Kidney (tissue), 22 donors: ENCODE measurements at places on chromosomes 16 and 17. TPM values are rescaled to one million over a fixed set of nuclear protein-coding genes. Genes with fewer than 3 reads are reported as not detected.

GRCh38 chr16:81817296-81817695, 38.2 kb downstream of the PLCG2 start:
- no peaks in the 10 kb centered on the region for H3K27me3 ChIP-seq
- H3K4me1 ChIP-seq, result no peaks in the 10 kb centered on the region
- no peaks in the 10 kb centered on the region for H3K36me3 ChIP-seq
- DNase-seq, result no peak
- H3K4me3 ChIP-seq, result no peak overlapping the region
- H3K27ac ChIP-seq, result no peak overlapping the region

GRCh38 chr17:34369571-34369970, 6.5 kb upstream of the CCL1 start:
- DNase-seq, result no peak
- H3K4me1 ChIP-seq, result no peaks in the 10 kb centered on the region
- H3K4me3 ChIP-seq, result no peak overlapping the region
- H3K27ac ChIP-seq, result no peak overlapping the region
- no peaks in the 10 kb centered on the region for H3K27me3 ChIP-seq
- H3K36me3 ChIP-seq, result no peaks in the 10 kb centered on the region

GRCh38 chr17:17722906-17723353, 41.7 kb downstream of the RAI1 start:
- H3K4me1 ChIP-seq, result no peaks in the 10 kb centered on the region
- H3K27me3 ChIP-seq, result no peaks in the 10 kb centered on the region
- no peak for DNase-seq
- no peaks in the 10 kb centered on the region for H3K36me3 ChIP-seq

GRCh38 chr16:64162613-64163375, 959.1 kb downstream of the CDH11 start:
- H3K4me1 ChIP-seq, result no peaks in the 10 kb centered on the region
- no peak overlapping the region for H3K4me3 ChIP-seq
- no peak overlapping the region for H3K27ac ChIP-seq
- no peaks in the 10 kb centered on the region for H3K27me3 ChIP-seq

- no peaks in the 10 kb centered on the region for H3K36me3 ChIP-seq
- H3K4me1 ChIP-seq, result no peaks in the 10 kb centered on the region
- H3K27me3 ChIP-seq, result no peaks in the 10 kb centered on the region
- DNase-seq, result no peak
- H3K4me3 ChIP-seq, result no peak overlapping the region
Observed at GRCh38 chr17:206941-207560, 25.6 kb upstream of the DOC2B start.

DNA sequence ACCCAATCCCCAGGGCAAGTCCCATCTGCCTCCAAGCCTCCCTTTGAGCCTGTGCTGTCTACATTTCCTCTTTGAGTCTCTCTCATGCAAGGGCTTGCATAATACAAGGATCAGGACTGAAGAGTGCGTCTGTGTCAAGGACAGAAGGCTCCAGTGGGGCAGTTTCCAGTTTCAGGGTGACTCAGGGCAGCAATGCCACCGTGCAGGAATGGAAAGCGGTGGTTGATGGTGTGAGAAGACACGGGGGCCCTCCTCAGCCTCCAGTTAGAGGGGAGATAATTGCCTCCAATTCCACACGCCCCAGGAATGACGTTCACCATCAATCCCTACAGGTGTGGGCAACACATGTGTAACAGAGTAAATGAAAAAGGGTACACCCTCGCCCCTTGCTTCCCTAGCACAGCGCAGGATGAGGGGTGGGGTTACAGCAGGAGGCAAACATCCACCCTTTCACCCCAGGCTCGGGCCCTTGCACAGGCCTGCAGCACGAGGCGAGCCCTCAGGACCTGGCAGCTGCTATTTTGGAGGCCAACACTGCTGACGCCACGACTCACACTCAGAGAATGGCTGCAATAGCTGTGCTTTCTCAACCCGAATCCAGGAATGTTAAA, 24.8 kb upstream of the SLC25A19 start:
- no peaks in the 10 kb centered on the region for H3K36me3 ChIP-seq
- H3K4me1 ChIP-seq, result peaks cover 4% of the 10 kb centered on the region
- H3K27ac ChIP-seq, result peak overlapping the region; percentile 47
- no peak for DNase-seq
- H3K4me3 ChIP-seq, result no peak overlapping the region

DNA sequence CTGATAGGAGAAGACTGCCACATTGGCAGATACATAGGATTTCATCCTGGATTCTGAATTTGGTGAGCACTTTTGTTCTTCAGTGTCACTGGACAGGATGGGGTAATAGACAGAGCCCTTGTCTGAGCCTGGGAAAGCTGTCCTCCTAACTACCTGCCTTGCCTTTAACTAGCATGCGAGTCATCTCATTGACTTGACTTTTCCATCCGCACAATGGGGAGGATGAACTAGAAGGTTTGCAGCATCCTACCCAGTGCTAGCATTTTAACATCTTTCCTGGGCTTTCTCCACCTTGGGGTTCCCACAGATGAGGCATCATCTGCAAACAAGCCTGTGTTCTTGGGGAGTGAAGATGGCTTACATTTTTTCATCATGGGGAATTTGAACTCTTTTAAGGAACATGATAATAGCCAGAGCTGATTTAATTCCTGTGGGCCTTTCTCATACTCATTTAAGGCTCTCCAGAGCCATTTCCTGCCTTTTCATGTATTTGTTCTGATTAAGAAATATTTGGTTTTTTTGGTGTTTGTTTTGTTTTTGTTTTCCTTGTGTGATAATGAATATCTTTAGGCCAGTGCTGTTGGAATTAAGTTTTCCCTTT, 139.5 kb downstream of the MSI2 start:
- no peak for DNase-seq
- peak overlapping the region; percentile 74 for H3K27ac ChIP-seq
- H3K36me3 ChIP-seq, result no peaks in the 10 kb centered on the region
- H3K27me3 ChIP-seq, result no peaks in the 10 kb centered on the region
- H3K4me1 ChIP-seq, result peaks cover 28% of the 10 kb centered on the region
- H3K4me3 ChIP-seq, result no peak overlapping the region

- no peaks in the 10 kb centered on the region for H3K4me1 ChIP-seq
- H3K27ac ChIP-seq, result no peak overlapping the region
- H3K4me3 ChIP-seq, result no peak overlapping the region
- no peak for DNase-seq
- no peaks in the 10 kb centered on the region for H3K27me3 ChIP-seq
Observed at GRCh38 chr16:9241177-9241576, 149.7 kb downstream of the HAPSTR1 start.

DNA sequence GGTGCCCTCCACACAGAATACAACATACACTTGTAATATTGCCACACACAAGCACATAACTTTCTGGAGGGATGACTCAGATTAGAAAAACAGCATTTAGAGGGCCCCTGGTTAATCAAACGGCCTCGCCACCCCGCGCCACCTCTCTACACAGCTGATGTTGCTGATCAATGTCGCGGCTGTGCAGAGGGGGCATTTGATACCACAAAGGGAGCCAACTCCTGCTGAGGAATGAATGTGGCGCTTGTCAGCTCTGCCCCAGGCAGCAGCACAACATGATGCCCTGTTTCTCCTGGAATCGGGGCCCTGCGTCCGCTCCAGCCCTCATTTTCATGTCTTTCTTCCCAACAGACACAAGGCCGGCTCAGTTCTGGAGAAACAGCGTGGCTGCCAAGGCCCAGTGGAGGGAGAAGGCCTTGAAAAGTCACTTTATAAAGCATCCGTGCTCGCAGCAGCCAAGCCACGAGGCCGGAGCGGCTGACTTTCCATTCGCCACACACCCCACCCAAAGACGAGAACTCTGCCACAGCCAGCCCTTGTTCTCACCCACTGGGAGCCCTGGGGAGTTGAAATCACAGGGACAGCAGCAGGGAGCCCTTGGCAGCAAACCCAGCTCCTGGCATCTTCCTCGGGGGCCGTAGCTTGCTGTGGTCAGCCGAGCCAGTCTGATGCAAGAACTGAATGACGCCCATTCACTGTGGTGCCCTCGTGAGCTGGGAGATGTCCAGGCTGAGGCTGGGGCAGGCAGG, 65.6 kb downstream of the XYLT1 start:
- no peaks in the 10 kb centered on the region for H3K27me3 ChIP-seq
- no peaks in the 10 kb centered on the region for H3K4me1 ChIP-seq
- no peak overlapping the region for H3K27ac ChIP-seq

DNA sequence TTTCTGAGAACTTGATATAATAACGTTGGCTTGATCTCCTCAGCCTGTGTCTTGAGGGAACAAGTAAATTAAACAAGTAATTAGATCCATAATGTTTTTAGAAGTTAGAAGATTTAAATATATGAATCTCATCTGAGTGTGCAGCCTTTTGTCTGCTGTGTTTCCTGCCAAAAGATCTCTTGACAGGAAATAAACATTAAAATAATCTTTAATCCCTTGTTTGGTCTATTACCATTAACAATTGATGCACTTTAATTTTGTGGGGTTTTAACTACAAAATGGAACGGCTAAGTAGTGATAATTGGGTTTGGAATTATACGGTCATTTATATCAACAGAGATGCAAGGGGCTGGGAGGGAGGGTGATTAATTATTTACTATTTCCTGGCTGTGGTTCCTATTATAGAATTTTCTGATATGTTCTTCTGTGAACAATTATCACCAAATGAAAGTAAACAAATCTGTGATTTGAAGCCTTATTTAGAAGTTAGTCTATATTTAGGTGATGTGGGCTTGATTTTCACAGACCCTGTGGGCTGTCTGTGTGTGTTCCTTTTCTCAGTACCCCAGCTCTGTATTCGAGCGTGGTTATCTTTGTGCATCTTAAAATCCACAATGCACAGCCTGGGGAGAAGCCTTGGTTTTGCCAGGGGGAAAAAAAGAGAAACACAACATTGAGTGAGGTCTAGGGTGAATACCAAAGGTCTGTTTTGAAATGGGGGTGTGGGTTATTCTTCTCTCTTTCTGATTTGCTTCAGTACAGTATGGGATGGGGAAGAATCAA, 556.1 kb downstream of the WWOX start:
- no peaks in the 10 kb centered on the region for H3K36me3 ChIP-seq
- no peak overlapping the region for H3K4me3 ChIP-seq
- no peak overlapping the region for H3K27ac ChIP-seq
- H3K4me1 ChIP-seq, result peaks cover 9% of the 10 kb centered on the region
- no peak for DNase-seq

- H3K4me1 ChIP-seq, result no peaks in the 10 kb centered on the region
- no peaks in the 10 kb centered on the region for H3K27me3 ChIP-seq
- no peak overlapping the region for H3K4me3 ChIP-seq
- DNase-seq, result no peak
- no peak overlapping the region for H3K27ac ChIP-seq
Observed at GRCh38 chr17:76793775-76794174, 55.9 kb downstream of the MFSD11 start.

GRCh38 chr17:78884148-78884825, 18.7 kb downstream of the CEP295NL start:
- H3K27me3 ChIP-seq, result no peaks in the 10 kb centered on the region
- no peak for DNase-seq
- H3K27ac ChIP-seq, result peak overlapping the region; percentile 91
- H3K4me1 ChIP-seq, result peaks cover 24% of the 10 kb centered on the region

DNA sequence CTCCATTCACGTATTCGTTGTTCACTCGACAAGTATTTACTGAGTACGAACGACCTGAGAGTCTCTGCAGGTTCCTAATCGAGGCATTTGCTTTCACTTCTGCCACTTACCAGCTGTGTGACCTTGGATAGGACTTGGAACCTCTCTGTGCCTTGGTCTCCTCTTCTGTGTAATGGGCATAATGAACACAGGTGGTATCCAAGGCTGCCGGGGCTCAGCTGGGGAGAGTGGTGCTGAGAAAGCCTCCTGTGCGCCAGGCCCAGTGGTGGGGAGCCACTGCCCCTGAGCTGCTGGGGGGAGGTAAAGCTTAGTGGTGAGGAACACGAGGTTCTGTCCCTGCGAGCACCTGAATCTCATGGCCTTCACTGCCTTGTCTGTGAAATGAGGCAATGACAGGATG, 150.7 kb downstream of the IRF8 start:
- H3K4me1 ChIP-seq, result no peaks in the 10 kb centered on the region
- no peaks in the 10 kb centered on the region for H3K27me3 ChIP-seq
- H3K4me3 ChIP-seq, result no peak overlapping the region
- H3K27ac ChIP-seq, result no peak overlapping the region

- H3K4me1 ChIP-seq, result no peaks in the 10 kb centered on the region
- H3K36me3 ChIP-seq, result peaks cover 6% of the 10 kb centered on the region
- H3K27ac ChIP-seq, result no peak overlapping the region
- no peak for DNase-seq
Observed at GRCh38 chr17:8369944-8370343, 6.6 kb downstream of the KRABD2 start.

- H3K36me3 ChIP-seq, result no peaks in the 10 kb centered on the region
- H3K4me1 ChIP-seq, result no peaks in the 10 kb centered on the region
- H3K27me3 ChIP-seq, result no peaks in the 10 kb centered on the region
- H3K27ac ChIP-seq, result no peak overlapping the region
- no peak overlapping the region for H3K4me3 ChIP-seq
Observed at GRCh38 chr16:4407543-4408322, 8.7 kb downstream of the CORO7 start.

DNA sequence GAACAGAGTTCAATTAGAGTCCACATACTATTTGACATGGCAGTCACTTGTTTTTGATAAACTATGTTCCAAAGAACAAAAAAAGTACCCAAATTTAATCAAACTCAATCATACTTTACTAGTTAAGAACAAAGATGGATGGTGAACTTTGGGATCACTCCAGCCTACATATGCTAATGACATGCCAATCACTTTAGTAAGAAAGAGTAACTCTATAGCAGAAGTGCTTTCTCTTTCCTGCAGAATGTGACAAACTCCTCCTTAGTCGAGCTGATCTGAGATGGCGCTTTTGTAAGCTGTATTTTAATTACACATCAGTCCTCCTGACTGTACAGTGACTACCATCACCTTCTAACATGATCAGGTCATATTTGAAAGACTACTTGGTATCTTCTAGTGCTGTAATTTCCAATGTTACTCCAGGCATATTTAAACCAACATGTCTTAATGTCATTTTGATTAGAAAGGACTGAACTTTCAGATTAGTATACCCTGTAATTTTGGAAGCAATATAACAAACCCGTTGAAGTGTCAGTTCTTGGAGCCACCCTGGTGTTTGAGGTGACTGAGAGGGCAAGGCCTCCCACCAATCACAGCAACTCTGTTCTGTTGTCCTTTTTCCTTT, 4.1 kb downstream of the NETO2 start:
- H3K4me3 ChIP-seq, result no peak overlapping the region
- no peaks in the 10 kb centered on the region for H3K27me3 ChIP-seq
- DNase-seq, result no peak
- no peak overlapping the region for H3K27ac ChIP-seq
- H3K4me1 ChIP-seq, result peaks cover 5% of the 10 kb centered on the region

- no peaks in the 10 kb centered on the region for H3K27me3 ChIP-seq
- H3K27ac ChIP-seq, result no peak overlapping the region
- H3K4me1 ChIP-seq, result no peaks in the 10 kb centered on the region
- DNase-seq, result no peak
Observed at GRCh38 chr16:3346041-3346440, 9.6 kb upstream of the OR2C1 start.

DNA sequence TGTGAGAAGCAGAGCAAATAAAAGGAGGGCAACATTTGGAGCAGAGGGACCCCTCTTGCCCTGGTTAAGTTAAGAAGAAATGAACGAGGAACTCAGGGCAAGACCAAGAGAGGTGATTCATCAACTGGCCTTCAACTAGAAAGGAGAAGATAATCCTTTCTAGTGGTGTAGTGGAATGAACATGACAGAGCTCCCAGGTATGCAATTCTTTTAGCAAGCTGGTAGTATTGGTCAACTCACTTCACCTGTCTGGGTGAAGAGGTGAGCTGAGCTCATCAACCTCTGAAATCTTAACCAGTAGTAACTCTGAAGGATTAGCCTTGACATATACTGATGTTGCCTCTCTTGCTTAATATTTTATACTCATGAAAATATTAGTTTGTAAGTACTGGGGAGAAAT, 1024.7 kb upstream of the GOT2 start:
- no peaks in the 10 kb centered on the region for H3K36me3 ChIP-seq
- no peaks in the 10 kb centered on the region for H3K27me3 ChIP-seq
- no peaks in the 10 kb centered on the region for H3K4me1 ChIP-seq

The LLGL1 gene
- 13.7 TPM for total RNA-seq
